ENCODE measurements at places on chromosomes 5 and 9.

GRCh38 chr5:17316970-17317459, 99.6 kb downstream of the BASP1 start:
- DNase-seq, result no peak

DNA sequence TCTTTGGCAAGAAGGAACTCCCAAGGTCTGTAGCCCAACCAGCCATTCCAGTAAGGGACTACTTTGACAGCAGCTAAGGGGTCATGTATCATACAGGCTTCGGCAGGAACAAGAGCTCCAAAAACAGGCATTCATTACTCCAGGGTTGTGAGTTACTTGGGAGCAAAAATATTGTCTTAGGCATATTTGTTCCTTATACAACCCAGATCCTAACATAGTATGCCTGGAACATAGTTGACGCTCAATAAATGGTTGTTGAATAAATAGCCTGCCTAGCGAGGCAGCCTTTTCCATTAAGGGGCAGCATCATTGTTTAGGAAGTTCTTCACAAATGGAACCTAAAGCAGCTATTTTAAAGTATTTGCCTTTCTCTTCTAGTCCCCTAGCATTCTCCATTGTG, 35.8 kb upstream of the FER start:
- no peak for DNase-seq

GRCh38 chr5:44774279-44774880, 34.4 kb upstream of the MRPS30 start:
- DNase-seq, result peak; percentile 11

GRCh38 chr9:72980600-72981265, 27.9 kb upstream of the ALDH1A1 start:
- DNase-seq, result no peak

- DNase-seq, result no peak
Observed at GRCh38 chr5:58114324-58114723, 345.6 kb downstream of the PLK2 start.

GRCh38 chr5:74272024-74272775, 368.3 kb downstream of the ENC1 start:
- DNase-seq, result no peak

- no peak for DNase-seq
Observed at GRCh38 chr9:108241384-108242073, 614.3 kb downstream of the ACTL7B start.

GRCh38 chr5:172437445-172438318, 16.6 kb downstream of the SH3PXD2B start:
- DNase-seq, result no peak

- peak; percentile 53 for DNase-seq
Observed at GRCh38 chr5:67636091-67636490, 439.5 kb upstream of the CD180 start.

GRCh38 chr5:1209896-1210776, 8.7 kb downstream of the SLC6A19 start:
- no peak for DNase-seq

DNA sequence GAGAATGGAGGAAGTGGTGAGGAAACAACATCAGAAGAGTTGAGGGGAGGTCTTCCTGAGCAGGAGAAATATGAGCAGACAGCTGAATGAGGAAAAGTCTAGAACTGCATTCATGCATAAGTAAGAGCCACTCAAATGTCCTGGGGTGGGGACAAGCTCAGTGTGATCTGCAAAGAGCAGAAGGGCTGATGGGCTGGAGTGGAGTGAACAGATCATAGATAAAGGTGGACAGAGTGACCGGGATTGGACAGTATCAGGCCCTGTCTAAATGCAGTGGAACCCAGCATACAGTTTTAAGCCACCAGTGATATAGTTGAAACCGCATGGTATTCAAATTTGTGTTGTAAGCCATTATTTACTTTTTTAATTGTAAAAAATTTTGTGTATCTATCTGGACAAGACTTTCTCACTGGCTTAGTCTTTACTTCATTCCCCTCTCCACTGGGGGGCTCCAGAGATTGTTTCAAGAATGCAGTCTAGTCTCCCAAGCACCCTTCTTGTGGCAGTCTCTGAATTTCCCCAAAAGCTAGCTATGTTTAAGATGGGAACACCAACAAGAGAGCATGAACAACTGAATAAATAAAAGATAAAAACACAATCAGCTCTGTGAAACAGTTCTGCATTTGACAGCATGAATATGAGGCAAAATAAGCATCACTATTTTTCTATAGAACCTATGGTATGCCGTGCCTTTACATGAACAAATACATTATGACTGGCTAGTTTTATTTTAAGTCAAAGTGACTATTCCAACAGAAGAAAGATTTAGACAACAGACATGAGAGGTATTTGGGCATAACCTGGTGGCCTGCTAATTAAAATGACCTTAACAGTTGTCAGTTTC, 10.7 kb upstream of the STK32A start:
- no peak for DNase-seq

DNA sequence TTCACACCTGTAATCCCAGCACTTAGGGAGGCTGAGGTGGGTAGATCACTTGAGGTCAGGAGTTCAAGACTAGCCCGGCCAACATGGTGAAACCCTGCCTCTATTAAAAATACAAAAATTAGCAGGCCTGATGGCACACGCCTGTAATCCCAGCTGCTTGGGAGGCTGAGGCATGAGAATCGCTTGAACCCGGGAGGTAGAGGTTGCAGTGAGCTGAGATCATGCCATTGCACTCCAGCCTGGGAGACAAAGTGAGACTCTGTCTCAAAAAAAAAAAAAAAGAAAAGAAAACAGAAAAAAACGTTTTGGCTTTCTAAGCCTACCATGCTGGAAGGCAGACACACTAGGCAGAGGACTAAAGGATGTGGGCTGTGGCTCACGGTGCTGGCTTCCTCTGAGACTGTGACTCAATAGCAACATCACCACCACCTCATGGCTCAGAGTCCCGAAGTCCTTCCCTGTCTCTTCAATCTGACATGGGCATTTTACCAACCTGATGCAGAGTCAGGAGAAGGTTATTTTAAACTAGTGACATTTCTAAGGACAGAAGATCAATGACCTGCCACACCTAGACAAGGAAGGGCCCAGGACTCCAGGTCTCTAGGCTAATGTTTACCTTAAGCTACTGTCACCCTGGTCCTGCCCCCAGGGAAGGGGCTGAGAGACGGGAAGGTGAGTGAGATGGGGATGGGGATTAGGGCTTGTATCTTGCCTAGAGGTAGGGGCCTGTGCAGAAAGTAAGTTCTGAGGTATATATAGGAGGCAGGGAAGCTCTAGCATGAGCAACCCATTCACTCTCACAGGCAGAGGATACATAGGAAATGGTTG, 3.7 kb downstream of the ECSCR start:
- DNase-seq, result no peak

- no peak for DNase-seq
Observed at GRCh38 chr5:88452820-88453219, 184.2 kb upstream of the TMEM161B start.

DNA sequence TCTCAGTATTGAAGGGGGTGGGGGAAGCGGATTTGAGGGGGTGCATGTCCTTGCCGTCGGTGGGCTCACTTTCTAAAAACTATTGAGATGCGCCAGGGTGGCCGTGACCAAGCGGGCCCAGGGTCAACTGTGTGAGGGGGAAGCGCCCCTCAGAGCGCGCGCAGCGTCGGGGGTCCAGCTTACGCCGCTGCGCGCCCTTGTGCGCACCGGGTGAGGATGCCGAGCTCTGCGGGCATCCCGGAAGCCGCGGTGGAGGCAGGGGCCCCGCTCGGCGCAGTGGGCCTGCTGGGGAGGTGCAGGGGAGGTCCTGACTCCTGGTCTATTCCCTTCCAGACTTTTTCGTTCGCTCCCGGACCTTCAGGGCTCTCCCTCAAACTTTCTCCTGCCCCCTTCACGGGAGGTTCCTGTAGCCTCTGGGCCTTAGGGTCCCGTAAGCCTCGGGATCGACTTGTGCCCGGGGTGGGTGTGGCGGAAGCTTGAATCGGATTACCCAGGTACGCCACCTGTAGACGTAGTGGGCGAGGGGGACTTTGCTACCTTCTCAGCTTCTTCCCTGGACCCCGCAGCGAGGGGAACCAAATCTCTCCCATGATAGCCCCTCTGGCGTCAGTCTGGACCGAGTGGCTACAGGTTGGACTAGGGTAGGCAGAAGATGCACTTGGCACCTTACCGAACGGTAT, 2.5 kb upstream of the PRDM6 start:
- DNase-seq, result no peak

- no peak for DNase-seq
Observed at GRCh38 chr5:115686051-115686737, 60.4 kb upstream of the TMED7 start.

GRCh38 chr9:130301483-130302286, 36.1 kb downstream of the HMCN2 start:
- DNase-seq, result no peak

DNA sequence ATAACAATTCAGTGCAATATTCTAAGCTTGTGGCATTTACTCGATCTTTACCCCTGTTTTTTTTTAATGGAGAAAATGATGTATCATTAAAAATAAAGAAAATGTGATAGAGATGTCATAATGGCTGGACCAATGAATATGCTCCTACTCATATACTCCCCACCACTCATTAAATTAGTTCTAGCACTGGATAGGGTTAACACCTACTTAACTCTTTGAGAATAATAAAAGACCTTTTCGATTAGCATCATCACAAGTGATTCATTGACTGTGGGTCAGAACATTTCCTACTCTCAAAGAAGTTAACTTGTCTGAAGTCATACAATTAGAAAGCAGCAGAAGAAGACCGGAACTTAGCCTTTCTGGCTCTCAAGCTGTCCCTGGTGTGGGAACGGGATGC, 31.6 kb upstream of the RANBP6 start:
- no peak for DNase-seq

DNA sequence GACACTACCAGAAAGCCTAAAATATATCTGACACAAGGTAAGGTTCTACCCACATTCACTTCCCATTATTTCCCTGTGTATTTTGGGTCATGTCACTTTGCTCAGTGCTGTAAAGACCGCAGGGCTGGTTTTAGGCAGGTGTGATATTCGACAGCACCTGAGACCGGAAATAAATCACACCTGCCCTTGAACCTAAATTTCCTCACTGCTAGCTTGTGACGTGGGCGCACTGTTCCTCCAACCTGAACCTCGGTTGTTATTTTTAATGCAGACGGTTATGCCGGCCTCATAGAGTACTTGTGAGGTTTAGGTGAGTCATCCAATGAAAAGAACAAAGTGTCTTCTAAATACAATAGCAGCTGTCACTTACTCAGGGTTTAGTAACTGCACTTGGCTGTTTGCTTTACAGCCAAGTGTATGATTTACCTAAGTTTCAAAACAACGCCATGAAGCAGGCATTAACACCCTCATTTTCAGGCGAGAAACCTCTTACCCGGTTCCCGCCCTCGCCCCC, 20.7 kb upstream of the ZNF782 start:
- no peak for DNase-seq

GRCh38 chr9:74133921-74134320, 363.2 kb upstream of the RORB start:
- no peak for DNase-seq

DNA sequence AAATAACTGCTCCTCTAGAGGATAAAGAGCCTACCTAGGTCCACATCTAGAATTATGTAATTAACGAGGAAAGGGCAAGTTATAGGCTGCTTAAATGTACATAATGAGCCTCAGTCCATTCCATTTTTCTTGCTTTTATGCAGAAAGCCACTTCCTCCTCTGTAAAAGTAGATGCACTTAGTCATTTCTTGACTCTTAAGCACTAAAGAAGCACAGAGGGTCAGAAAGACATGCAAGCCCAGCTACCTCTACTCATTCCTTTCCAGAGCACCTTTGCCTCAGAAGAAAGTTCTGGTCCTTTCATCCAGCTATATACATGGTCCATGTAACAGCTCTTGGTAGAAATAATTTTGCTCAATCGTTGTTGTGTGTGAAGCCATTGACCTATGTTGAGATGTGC, 308.0 kb upstream of the NREP start:
- no peak for DNase-seq

GRCh38 chr9:123225374-123225813, 43.0 kb downstream of the STRBP start:
- no peak for DNase-seq

GRCh38 chr9:134325813-134326723, at the start of gene RXRA:
TSS of gene RXRA (plus strand) at chr9:134326455. CDS start at chr9:134326632, 177 bp downstream.
- DNase-seq, result no peak

GRCh38 chr9:92186631-92187030, 71.4 kb upstream of the SPTLC1 start:
- no peak for DNase-seq

GRCh38 chr9:120559546-120559945, 20.4 kb downstream of the CDK5RAP2 start:
- DNase-seq, result no peak

DNA sequence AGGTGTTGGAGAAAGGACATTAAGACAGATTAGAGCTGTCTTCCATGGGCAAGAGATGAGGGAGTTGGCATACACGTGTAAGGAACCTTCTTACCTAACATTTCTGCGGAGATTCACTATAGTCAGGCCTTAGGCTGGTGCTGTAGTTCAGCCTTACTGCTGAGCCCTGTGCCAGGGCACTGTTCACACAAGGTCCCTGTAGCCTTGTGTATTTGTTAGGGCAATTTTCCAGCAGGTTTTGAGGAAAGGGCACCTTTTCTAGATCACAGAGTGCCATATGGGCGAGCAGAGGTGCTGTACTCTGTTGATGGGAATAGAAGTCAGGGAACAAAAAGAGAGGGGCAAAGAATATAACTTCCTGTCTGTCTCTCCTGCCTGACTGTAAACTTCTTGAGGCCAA, 15.6 kb downstream of the PALM2AKAP2 start:
- DNase-seq, result no peak

- DNase-seq, result no peak
Observed at GRCh38 chr5:1227667-1228066, 2.5 kb downstream of the SLC6A18 start.

- DNase-seq, result no peak
Observed at GRCh38 chr5:148491793-148492184, 108.0 kb downstream of the FBXO38 start.

DNA sequence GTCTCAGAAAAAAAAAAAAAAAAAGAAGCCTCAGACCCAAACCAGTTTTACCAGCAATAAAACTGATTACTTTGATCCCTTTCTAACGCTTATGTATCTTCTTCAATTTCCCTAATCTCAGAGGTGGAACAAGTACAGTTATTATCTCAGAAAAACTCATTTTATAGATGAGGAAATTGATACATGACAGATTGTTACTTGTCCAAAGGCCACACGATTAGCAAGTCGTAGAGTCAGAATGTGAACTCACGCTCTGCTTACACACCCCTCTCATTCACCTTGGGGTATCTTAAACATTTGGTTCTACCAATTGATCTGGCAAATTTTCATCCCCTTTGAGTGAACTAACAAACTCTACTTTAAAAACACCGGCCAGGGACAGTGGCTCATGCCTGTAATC, 110.2 kb downstream of the SUSD1 start:
- DNase-seq, result no peak

DNA sequence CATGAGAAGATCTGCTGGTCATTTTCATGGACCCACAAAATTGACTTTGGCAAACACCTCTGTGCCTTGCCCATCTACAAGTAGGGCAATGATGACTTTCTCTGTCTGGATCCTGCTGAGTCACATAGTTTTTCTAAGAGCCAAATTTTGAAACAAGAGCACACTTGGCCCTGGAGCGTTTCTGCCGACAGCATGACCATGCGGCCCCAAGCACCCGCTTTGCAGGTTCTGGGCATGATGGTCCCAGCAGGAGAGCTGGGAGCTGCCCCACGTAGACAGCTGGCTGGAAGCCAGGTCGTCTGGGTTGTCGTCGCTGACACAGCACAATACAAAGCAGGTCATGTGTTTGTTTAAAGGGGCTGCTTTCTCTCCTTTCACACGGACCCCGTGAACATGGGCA, 159.8 kb downstream of the SYK start:
- no peak for DNase-seq

GRCh38 chr5:32508806-32509805, 64.6 kb upstream of the ZFR start:
- DNase-seq, result no peak

- DNase-seq, result no peak
Observed at GRCh38 chr5:78530342-78531096, 118.1 kb downstream of the LHFPL2 start.

GRCh38 chr5:81632679-81633078, 118.2 kb downstream of the SSBP2 start:
- no peak for DNase-seq
